ENCODE measurements at places on chromosomes 5 and 9.
A peak's percentile ranks its signal among the peaks of the same experiment; 100 is the strongest.

GRCh38 chr9:79000230-79001002 is 571.3 kb upstream of the TLE4 start:
- no peak for DNase-seq

DNA sequence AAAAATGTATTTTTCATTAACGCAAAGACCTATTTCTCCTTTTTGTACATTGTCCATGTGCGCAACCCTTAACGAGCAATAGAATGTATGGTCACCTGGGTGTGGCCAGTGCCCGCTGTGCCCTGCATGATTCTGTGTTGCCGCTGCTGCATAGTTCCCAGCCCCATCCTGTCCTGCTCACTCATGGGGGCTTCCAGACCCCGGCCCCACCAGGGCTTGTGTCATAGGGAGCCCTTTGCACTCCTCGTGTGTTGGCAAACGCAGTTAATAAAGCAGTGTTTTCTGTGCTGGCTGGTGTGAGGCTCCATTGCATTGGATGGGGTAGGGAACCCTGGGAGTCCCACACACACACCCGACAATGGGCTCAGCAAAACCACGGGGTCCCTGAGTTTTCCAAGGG is 49.7 kb downstream of the SAR1B start:
- DNase-seq, result no peak

DNA sequence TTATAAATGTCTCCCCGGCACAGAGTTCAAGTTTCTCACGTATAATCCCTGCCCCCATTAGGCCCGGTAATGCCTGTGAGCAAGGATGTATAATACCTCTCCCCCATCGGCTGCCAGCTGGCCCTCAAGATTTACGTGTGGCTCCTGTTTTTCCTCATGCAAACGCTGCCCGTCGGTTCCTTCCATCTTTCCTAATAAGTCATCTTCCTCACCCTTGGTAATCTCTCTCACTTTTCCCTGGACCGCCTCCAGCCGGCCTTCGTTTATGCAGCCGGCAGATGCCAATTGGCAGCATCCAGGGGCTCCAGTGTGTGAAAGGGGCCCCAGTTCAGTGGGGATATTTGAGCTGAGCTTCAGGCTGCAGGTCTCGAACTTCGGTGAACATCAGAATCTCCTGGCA is 86.5 kb upstream of the NEURL1B start:
- no peak for DNase-seq

- DNase-seq, result no peak
Measured at GRCh38 chr5:128111818-128112448, 28.4 kb downstream of the SLC12A2 start.

GRCh38 chr5:158753354-158753753 is 346.4 kb downstream of the EBF1 start:
- no peak for DNase-seq

- DNase-seq, result no peak
Measured at GRCh38 chr9:86767373-86767772, 179.9 kb downstream of the GAS1 start.

DNA sequence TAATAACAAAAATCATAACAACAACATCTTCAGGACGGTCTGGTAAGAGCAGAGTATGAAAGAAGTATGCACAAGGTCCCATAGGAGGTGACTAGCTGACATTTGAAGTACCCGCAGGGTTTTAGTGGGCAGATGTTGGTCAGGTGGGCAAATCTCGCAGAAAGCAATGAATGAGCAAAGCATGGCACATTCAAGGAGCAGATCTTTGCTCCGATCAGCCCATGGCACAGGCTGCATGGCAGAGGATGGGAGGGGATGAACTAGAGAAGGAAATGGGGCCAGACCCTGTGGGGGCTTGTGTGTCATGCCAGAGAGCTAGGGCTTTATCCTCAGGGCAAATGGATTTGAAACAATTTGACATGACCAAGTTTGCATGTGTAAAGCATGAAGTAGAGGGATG is 90.0 kb downstream of the SEMA6A start:
- DNase-seq, result no peak

- DNase-seq, result no peak
Measured at GRCh38 chr5:36686881-36687280, 80.5 kb downstream of the SLC1A3 start.

DNA sequence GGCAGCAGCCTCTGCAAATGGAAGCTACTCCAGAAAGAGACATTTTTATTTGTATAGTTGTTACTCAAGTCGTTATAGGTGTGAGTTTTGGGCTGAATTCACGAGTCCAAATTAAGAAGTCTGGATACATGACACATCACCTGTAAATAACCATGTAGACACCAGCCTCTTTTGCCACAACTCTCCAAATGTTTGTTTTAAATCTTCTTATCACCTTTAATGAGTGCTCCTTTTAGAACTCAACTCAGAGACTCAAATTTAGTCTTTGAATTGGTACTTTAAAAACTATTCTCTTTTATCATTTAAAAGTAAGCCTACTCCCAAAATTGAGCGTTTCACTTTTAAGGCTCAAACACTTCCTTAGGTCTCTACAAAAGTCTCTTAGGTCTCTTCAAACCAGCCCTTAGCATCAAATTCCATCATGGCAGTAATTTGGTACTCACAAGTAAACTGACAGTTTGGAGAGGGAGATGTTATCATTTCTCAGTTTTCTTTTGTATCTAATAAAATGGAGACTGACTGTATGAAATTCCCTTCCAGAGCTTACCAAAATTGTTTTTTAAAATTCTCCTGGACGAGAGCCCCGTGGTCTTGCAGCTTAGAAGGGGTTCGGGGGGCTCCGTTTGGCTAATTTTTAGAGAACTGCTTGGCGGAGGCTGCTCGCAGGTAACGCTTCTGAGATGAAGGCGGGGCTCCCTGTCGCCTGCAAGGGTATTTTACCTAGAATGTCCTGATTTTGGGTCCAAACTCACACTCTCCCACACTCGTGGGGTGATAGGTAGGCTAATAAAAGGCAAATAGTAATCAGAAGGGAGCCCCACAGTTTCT is 194.6 kb downstream of the MEF2C start:
- DNase-seq, result no peak

GRCh38 chr9:114503009-114503408 is 2.3 kb downstream of the WHRN start:
- no peak for DNase-seq

DNA sequence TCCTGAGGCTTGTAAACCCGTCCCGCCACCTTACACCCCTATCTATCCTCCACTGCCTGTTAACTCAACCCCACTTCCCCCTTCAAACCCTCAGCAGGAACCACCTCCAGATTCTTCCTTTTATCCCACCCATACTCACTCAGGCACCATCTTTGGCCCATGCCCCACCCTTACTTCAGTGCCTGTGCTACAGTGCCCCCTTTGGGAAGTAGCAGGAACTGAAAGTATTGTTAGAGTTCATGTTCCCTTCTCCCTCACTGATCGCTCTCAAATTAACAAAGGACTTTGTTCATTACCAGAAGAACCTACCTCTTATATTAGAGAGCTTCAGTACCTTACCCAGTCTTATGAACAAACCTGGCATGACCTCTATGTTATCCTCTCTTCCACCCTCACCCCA is 92.2 kb upstream of the MOCS2 start:
- peak; percentile 7 for DNase-seq

DNA sequence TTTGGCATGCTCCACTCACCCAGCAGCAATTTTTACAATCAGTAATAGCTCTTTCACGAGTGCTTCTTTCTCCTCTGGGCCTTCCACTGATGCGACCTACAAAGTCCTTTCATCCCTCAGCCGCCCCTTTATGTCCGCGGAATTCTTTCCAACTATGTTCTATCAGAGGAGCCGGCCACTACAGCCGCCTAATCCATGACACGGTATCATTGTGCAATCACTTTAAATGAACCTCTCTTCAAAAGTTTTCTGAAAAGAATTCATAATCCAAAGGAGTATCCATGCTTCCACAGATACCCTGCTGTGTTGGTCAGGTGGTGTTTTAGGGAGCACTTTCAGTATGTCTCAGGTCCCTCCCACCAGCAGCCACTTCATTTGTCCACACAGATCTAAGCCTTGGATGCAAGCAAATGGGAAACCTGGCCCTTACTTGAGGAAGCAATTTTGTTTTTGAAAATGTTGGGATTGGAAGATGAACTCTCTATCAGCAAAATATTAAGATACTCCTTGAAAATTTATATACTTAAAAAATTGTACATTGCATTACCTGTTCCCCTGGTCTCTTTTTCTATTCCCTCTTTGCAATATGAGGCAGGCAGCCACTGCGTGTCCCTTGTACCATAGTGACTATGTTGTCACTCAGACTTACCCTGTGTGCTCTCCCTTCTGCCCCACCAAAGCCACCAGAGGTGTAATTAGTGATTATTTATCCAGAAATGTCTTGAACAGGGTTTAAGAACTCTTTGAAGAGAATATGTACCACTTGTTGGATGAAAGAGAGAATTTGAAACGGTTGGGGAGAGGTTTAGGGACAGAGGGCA is 12.9 kb upstream of the MEF2C start:
- DNase-seq, result no peak

DNA sequence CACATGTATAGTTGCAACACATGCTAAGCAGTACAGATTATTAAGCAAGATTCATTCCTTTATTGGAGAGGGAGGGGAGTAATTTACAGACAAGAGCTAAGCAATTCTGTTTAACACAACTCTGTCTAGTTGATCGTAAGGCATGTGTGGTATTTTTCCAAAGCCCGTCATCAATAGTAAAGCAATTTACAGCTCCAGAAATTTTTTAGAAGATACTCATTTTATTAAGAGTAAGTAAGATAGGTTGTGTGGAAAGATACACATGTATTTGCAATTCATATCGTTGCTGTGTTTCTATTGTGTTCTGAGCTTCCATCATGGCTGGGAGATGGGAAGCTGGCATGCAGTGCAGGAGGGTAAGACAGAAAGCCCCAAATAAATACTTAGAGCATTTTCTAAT is 289.2 kb upstream of the TMEM161B start:
- DNase-seq, result no peak

DNA sequence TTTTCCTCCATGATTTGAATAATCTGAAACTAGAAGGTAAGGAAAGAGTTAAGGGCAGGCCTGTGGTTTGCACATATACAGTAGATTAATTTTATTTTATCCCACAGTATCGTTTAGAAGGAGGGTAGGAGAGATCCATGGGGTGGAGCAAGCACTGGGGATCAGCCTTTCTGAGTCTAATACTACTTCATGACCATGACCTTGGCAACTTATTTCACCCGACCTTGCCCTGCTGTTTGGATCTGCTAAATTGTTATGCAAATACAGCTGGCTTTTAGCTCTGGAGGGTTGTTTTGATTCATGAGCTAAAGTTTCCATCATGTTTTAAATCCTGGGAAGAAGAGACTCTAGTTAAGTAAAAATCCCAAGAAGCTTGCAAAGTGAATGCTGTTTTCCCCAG is 864 bp upstream of the GRIN3A start:
- no peak for DNase-seq

- DNase-seq, result no peak
Measured at GRCh38 chr5:111134087-111134486, 41.9 kb downstream of the WDR36 start.

GRCh38 chr9:129125478-129125877 is 14.3 kb downstream of the PTPA start:
- DNase-seq, result no peak

- DNase-seq, result no peak
Measured at GRCh38 chr5:3010301-3010952, 258.9 kb upstream of the IRX2 start.

DNA sequence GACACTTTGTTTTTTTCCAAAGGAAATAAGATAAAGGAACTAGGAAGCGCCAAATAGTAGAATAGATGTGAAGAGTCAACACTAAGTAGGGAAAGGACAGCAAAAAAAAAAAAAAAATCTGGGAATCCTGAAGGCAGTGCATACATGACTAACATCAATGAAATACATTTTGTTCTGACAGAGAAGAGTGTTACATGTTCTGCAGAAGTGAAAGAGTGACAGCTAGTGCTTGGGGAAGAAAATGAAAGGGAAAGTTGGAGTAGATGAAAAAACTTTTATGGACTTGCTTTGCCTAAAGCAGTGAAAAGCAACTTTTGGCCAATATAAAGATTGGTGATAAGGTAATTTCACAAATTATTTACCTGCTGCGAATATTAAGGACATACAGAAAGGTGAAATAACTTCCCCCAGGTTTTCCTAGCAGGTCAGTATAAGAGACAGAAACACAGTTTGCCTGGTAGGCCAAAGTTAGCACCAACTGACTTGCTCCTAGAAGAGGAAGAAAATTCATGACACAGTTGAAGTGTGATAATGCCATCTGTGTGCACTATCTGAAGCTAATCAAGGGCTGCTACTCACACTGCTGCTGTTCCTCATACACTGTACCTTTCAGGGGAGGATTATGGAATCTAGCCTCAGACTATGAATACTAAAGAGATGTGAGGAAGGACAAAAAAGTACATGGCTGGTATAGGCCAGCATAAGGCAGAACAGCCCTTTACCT is 38.6 kb downstream of the RANBP6 start:
- DNase-seq, result no peak

DNA sequence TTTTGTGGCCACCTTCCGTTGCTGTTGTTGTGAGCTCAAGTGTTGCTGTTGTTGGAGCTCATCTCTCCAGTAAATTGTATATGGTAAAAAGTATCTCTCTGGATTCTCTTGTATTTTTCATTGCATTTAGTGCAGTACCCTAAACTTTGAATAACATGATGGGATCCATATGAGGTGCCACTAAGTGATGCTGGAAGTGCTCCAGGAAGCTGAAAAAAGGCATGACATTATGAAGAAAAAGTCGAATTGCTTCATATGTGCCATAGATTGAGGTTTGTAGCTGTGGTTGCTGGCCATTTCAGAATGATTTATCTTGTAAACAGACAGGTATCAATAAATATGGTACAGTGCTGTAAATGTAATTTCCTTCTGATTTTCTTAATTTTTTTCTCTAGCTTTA is 5.5 kb downstream of the MARCHF6 start:
- no peak for DNase-seq

- no peak for DNase-seq
Measured at GRCh38 chr5:177410575-177410974, 1.2 kb upstream of the F12 start.

DNA sequence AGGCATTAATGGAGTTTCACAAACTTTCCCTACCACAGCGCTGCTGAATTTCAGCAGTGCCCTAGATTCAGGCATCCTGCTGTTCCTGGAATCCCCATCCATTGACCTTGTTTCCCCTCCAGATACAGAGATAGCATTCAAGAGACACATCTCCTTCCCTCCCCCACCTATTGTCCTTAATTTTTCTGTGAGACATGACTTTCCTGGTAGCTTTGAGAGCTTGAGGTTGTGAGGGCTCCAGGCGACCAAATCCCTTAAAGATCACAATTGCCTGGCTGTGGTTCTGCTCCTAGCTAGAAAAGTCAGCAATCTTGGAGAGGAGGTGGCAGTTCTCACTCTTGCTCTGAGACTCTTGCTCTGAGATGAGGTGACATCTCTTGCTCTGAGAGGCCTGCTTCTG is 48.0 kb downstream of the PRR16 start:
- DNase-seq, result no peak

GRCh38 chr5:79692596-79692995 is 3.0 kb downstream of the CMYA5 start:
- no peak for DNase-seq
